T-helper 22 cell (primary cell): ENCODE measurements at places on chromosomes 13 and 19.

- no peak for DNase-seq
These were observed 61.9 kb downstream of the FLT1 start for GRCh38 chr13:28432816-28433560.

DNA sequence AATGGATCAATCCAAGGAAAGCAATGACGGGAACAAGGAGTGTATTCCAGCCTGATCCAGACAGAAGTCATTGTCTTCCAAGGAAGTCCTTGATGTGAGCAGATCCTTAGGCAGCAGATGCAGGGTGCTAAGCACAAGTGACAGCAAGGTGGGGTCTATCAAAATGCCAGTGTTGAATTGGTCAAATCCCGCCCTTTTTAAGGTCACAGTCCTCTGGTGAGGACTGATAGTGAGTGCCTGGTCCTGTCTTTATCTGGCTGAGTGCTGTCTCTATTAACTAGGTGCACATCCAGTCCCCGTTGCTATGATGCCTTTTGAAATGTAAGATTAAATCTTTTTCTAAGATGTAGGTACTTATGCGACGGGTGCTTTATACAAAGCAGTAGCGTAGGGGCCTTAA, 1.3 kb upstream of the LAMP1 start:
- DNase-seq = no peak

GRCh38 chr13:69820180-69820579, 287.4 kb upstream of the ATXN8OS start:
- no peak for DNase-seq

DNA sequence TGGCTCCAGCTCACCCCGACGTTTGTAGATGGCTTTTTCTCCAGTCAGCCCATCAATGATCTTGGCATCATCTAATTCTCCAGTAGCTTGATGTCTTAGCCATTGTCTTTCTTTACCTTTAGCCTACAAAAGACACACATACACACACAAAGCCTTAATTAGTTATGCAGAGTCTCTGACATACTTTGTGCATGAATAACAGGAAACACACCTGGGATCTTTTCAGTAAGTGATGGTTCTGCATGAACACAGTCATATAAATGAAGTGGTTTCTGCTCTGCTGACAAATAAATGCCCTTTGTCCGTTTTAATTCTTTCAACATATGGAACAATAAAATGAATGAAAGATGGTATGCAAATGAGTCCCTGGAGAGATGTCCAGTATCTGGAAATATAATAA, 133.3 kb downstream of the RGCC start:
- no peak for DNase-seq

- no peak for DNase-seq
These were observed 37.3 kb downstream of the NFIC start for GRCh38 chr19:3403489-3404323.

- no peak for DNase-seq
These were observed 152.4 kb downstream of the DCLK1 start for GRCh38 chr13:35978607-35979316.

GRCh38 chr19:56111601-56112312, 9.3 kb downstream of the ZNF787 start:
- no peak for DNase-seq

DNA sequence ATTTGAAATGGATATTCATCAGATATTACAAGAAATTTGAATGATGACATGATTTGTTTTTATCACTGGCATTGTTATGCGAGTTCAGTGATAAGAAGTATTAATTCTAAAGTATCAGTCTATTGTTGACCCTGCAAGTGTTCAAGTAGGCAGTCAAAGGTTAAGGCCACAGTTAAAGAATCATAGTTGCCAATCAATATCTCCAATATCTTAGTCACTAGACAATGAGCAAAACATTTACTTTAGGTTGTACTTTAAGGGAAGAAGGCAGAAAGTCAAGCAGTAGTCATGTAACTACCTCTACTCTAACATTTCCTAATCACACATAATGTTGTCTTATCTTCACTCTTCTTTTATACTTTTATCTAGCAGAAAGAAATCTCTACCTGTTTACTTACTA, 709.8 kb downstream of the PCDH17 start:
- no peak for DNase-seq

DNA sequence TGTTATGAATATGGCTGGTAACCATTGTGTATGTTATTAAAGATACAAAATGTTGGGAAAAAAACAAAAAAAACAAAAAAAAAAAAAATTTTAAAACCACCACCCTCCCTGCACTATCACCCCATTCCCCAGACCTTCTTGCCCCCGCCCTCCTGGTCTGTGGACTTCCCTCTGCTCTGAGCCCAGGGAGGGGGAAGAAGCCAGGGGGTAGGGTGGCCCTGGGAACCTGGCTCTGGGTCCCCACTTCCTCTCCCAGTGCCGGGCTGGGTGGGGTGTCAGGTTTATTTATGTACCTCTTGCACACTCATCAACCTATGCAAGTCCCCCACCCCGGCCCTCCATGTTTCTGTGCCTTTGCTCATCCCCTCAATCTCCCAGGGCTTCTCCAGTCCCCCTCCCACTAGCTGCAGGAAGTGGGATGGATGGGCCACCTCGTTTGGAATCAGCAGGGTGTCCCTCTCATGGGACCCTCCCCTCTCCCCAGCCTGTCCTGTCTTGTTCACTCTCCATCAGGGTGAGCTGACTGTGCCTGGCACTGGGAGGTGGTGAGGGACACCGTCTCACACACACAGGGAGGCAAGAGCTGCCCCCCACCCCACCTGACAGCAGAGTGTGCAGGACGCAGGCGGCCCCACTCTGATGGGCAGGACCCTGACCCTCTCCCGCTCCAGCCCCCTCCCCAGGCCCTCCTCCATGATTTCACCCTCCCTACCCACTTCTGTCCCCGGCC, 5.9 kb downstream of the PAF1 start:
- DNase-seq = no peak

DNA sequence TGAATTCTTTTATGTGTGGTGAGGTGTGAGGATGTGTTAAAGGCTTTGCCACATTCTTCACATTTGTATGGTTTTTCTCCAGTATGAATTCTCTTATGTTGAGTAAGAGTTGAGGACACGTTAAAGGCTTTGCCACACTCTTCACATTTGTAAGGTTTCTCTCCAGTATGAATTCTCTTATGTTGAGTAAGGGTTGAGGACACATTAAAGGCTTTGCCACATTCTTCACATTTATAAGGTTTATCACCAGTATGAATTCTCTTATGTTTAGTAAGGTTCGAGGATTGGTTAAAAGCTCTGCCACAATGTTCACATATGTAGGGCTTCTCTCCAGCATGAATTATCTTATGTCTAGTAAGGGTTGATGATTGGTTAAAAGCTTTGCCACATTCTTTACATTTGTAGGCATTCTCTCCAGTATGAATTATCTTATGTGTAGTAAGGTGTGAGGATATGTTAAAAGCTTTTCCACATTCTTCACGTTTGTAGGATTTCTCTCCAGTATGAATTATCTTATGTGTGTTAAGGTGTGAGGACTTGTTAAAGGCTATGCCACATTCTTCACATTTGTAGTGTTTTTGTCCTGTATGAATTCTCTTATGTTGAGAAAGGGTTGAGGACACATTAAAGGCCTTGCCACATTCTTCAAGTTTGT, 27.1 kb downstream of the ZNF724 start:
- DNase-seq = no peak

DNA sequence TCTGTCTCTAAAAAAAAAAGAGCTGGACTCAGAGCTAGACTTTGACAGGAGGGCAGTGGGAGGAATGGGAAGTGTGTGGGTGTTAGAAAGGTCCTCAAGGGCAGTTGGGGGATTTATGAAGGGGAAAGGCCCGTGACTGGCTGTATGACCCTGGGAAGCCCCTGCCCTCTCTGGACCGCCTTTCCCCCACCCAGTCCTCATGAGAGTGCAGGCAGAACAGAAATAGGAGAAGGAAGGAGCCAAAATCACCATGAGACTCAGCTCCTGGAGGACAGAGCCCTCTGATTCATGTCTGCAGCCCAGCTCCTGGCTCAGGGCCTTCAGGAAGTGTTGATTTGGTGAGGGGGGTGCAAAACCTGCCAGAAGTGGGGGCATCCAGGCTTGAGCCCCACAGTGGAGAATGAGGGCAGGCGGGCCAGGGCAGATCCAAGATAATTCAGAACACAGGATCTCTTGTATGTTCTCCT, 8.7 kb upstream of the SMG9 start:
- no peak for DNase-seq

GRCh38 chr13:113161433-113161832, 3.0 kb downstream of the PROZ start:
- DNase-seq = no peak

GRCh38 chr13:27793507-27794367, 1.5 kb downstream of the GSX1 start:
- DNase-seq = no peak

GRCh38 chr13:50701469-50701868, 142.0 kb downstream of the DLEU7 start:
- no peak for DNase-seq

GRCh38 chr19:6952956-6953355, 65.6 kb downstream of the ADGRE1 start:
- DNase-seq = no peak

- no peak for DNase-seq
These were observed 535 bp downstream of the CDKN2D start for GRCh38 chr19:10568062-10568825.

DNA sequence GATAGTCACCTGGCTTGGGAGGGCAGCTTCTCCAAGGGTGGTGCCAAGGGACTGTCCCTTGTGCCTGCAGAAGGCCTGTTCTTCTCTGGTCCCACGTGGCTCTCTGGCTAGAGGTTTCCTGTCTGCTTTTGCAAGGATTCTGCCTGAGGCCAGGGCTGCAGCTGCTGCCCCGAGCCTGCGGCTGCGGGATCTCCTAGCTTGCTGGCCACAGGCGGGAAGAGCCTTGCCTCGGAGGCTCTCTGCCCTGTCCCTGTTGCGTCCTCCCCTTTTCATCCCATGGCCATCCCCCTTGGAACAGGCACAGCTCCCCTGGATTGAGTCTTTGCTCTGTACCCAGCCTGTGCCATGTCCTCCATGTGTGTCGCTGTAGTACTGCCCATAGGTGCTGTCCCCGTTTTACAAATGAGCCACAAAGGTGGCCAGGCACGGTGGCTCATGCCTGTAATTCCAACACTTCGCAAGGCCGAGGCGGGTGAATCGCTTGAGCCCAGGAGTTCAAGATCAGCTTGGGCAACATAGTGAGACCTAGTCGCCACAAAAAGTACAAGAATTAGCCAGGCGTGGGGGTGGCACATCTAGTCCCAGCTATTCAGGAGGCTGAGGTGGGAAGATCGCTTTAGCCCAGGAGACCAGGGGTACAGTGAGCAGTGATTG, 9.1 kb downstream of the IRF3 start:
- no peak for DNase-seq

- no peak for DNase-seq
These were observed 64.6 kb downstream of the SLC7A1 start for GRCh38 chr13:29530901-29531300.

GRCh38 chr19:2363419-2363818, 3.4 kb downstream of the TMPRSS9 start:
- no peak for DNase-seq

DNA sequence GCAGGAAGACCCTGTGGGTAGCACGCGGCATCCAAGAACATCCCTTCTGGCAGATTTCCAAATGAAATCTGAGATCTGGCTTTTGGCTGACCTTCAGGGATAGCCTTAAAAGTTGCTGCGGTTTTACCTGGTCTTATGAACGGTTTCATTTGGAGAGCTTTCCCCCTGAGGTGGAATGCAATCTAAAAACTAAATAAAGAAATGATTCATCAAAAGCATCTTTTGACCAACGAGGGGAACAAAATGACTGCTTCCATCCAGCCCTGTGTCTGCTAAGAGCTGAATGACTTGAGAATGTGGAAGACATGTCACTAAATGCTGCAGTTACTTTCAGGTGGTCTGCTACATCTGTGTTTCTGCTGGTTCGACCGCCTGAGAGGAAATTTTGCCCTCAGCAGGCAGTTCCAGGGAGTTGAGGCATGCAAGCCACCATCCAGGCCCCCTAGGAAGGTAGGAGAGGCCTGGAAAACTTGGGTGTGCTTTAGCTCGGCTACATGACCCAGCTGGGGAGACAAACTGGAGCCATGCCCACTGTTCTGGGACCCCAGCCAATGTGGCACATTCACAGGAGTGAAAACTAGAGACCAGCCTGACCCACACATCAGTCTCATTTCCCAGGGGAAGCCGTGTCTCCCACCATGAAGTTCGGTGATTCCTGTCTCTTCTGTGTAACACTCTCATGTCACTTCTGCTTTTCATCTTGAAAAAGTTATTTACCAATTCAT, 175.1 kb upstream of the KL start:
- no peak for DNase-seq

GRCh38 chr19:55047951-55048350, 9.9 kb upstream of the GP6 start:
- no peak for DNase-seq

GRCh38 chr13:20475927-20476691, 49.5 kb downstream of the CRYL1 start:
- DNase-seq = peak; percentile 68

- DNase-seq = no peak
These were observed 4.7 kb downstream of the GPATCH1 start for GRCh38 chr19:33085570-33086128.

DNA sequence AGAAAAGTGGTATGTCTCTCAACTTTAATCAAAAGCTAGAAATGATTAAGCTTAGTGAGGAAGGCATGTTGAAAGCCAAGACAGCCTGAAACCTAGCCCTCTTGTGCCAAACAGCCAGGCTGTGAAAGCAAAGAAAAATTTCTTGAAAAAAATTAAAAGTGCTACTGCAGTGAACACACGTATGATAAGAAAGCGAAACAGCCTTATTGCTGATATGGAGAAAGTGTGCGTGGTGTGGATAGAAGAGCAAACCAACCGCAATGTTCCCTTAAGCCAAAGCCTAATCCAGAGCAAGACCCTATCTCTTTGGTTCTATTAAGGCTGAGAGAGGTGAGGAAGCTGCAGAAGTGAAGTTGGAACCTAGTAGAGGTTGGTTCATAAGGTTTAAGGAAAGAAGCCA, 96.4 kb downstream of the ZDHHC20 start:
- no peak for DNase-seq
